ENCODE measurements at places on chromosomes 16 and 17.

DNA sequence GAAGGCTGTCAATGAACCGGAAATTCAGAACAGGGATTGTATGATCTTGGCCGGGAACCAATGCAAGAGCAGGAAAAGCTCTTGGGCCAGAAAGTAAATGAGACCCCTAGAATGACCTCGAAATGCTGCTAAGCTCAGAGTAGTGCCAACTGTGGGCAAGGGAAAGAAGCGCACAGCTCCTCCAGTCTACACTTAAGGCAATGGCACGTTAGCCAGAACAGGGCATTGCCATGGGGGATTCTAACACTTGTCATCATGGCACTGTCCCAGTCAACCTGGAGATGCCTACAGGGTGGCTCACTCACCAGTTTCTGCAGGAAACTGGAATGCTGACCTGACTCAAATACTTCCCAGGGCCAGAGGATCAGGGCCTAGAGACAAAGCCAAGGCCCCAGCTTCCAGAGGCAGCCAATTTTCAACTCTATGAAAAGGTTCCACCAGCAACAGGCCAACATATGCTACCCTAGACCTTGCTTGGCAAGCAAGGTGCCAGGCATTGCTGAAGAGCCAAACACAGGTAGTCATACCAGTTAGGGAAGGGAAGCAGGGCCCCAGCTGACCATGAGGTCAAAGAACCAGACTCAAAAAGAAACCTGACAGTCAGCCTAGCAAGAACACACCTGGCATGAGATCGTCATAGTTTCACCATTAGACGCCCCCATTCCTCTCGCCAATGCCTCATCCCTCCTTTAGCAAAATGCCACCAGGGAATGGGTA lies 34.9 kb downstream of the ARHGAP17 start:
- DNase-seq = no peak

GRCh38 chr17:2054262-2054511 lies 716 bp upstream of the HIC1 start:
- DNase-seq = no peak

DNA sequence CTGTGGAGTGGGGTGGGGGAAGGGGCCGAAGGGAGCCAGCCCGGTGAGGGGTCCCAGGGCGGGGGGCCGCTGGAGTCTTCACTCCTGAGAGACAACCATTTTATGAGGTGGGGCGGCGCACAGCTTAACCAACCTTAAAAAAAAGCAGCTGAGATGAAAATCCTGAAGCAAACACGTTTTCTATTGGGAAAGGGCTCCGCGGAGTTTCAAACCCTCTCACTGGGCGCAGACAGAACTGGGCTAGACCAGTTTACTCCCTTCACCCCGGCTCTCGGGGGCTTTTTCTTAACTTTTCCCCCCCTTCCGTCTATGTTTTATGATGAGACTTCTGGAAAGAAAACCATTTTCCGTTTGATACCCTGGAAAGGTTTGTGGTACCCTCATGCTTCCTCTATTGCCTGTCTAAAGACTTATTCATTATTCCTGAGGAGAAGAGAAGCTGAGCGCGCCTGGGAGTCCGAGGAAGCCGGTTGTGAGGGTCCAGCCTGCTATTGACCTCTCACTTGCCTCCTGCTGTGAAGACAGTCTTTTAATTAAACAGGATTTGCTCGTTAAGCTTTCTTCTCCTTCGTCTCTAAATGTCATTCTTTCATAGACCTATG lies 482 bp upstream of the SSH2 start:
- no peak for DNase-seq

DNA sequence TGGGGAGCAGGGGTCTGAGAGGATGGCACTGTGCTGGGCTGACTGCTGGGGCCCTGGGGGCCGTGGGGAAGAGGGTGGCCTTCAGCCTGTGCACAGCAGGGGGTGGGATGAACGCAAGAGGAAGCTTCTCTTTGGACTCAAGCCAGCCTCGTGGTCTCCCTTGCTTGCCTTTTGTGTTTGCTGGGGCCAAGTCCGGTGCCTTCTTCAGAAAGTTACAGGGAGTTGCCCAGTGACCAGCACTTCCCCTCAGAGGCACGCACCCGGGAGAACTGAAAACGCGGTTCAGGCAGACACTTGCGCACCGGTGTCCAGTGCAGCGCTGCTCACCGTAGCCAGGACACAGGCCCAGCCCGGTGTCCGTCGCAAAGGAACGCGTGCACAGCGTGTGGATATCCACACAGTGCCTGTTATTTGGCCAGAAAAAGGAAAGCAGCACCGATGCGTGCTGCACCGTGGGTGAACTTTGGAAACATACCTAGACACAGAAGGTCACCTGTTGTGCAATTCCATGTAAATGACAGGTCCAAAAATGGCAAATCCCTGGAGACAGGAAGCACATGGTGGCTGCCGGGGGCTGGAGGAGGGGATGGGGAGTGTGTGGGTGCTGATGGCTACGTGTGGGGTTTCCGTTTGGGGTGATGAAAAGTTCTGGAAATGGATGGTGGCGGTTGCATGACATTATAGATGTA lies 29.4 kb upstream of the NUDT16L1 start:
- no peak for DNase-seq

GRCh38 chr16:29993903-29994599 lies 1.4 kb downstream of the HIRIP3 start:
- DNase-seq = no peak

- no peak for DNase-seq
Measured at GRCh38 chr16:14101415-14101814, 30.3 kb downstream of the MRTFB start.

DNA sequence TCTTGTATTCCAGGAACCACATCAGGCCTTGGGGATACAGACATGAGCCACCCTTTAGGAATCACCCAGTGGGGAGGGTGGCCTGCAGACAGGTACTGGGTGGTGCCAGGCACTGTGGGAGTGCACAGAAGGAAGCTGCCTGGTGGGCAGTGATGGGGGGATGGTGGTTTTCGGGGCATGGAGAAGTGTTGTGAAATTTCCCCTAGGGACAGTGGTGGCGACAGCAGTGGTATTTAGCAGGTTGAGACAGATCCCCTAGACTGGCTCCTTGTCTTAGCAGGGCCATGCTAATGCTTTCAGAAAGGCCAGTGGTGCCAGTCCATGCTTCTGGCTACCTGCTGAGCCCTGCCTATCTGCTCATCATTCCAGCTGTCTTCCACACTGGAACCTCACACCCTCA lies 129.6 kb downstream of the SPACA3 start:
- no peak for DNase-seq

DNA sequence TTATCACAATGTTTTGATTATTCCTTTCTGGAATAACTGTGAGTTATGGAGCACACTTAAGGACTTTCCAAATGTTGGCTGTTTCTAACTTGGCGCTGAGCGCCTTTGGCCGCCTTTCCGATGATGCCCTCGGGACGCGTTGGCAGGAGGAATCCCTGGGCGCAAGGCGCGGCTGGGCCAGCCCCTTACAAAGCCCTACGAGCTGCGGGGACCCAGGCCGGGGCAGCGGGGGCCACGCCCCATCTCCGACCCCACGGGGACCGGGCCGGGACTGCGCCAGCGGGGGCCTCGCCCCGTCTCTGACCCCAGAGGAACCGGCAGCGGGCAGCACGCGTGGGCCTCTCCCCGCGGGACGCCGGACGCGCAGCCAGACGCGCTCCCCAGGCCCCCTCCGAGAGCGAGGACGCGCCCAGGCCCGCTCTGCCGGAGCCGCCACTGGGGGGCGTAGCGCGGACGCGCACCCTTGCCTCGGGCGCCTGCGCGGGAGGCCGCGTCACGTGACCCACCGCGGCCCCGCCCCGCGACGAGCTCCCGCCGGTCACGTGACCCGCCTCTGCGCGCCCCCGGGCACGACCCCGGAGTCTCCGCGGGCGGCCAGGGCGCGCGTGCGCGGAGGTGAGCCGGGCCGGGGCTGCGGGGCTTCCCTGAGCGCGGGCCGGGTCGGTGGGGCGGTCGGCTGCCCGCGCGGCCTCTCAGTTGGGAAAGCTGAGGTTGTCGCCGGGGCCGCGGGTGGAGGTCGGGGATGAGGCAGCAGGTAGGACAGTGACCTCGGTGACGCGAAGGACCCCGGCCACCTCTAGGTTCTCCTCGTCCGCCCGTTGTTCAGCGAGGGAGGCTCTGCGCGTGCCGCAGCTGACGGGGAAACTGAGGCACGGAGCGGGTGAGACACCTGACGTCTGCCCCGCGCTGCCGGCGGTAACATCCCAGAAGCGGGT lies at the start of gene GAA:
Gene GAA (plus strand): TSS at position 571 of the 935 bp plus-strand sequence. CDS start 3,006 bp downstream, outside the sequence.
- DNase-seq = peak; percentile 80

- DNase-seq = no peak
Measured at GRCh38 chr16:60142619-60143347, 1408.7 kb upstream of the GOT2 start.

DNA sequence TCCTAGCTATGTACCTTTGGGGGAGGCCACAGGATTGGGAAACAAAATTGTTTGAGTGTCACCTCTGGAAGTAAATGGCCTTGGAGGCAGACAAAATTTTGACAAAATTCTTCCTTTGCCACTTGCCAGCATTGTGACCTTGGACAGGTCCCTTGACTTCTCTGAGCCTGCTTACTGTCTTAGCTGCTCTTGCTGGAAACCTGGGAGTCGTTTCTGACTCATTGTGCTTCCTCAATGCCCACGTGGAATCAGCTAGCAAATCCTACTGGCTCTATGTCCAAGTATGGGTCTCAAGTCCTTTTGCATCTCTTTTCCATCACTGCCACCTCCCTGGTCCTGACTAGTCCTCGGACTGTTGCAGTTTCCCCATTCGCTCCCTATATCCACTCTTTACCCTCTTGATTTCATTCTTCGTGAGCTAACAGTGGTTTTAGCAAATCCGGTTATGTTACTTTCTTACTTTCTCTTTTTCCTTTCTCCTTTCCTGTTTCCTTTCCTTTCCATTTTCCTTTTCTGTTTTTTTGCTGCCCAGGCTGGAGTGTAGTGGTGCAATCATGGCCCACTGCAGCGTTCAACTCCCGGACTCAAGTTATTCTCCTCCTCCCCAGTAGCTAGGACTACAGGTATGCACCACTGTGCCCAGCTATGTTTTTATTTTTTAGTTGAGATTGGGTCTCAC lies 68.1 kb upstream of the LGALS9 start:
- no peak for DNase-seq

- DNase-seq = no peak
Measured at GRCh38 chr16:3242709-3243108, 7.8 kb upstream of the ZNF200 start.

- no peak for DNase-seq
Measured at GRCh38 chr17:76547183-76547641, 7.4 kb downstream of the PRCD start.

DNA sequence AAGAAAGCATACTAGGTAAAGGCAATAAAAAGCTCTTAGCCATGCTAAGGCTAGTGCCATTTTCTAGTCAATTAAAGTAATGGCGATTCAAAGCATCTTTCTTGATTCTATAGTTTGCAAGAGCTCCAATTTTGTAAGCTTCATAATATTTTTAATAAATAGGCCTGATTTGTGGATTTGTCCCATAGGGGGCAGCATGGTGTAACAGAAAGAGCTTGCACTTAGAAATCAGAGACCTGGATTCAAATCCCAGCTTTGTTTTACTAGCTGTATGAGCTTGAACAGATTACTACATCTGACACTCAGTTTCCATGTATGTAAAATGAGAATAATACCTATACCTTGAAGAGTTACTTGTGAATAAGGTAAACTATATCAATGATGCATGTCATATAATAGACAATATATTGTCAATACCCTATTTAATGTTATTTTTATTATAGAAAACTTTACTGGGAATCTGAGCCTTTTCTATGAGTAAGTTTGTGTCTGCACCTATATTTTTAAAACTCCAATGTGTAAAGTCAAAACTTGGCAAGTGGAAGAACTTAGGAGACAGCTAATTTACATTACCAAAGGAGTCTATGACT lies 93.6 kb upstream of the NOG start:
- no peak for DNase-seq

DNA sequence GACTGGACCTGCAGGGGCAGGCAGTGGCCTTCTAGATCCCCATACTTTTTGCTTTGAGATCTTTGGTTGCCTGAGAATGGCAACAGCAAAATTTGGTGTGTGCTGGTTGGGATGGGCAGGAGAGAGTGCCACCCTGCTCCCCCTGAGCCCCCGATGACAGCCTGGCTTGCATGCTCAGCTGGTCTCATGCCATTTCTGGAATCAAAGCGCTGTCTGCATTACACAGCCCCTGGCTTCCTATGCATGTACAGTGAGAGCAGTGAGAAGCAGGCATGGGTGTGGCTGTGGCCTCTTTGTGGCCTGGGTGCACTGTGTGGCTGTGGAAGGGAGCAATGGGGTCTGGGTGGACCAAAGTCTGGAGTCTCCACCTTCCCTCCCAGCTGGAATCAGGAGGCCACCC lies 47.7 kb downstream of the NKD1 start:
- DNase-seq = no peak

GRCh38 chr17:43366891-43367736 lies 31.7 kb upstream of the ARL4D start:
- no peak for DNase-seq

DNA sequence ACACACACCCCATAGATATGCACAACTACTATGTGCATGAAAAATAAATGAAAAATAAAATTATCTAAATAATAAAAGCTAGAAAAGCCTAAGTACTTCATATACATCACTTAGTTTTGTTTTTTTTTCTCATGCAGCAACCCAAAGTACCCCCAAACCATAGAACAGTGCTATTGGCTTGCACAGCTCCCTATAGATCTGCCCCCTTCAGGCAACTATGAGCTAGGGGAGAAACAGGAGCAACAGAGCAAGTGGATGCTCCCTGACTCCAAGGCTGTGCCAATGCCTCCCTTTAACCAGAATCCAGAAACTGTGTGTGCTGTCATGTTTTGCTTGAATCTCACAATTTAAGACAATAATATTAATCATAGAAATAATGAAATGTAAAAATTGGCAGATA lies 605.5 kb downstream of the TOX3 start:
- no peak for DNase-seq

GRCh38 chr17:75573540-75573957 lies 14.1 kb upstream of the MYO15B start:
- no peak for DNase-seq

GRCh38 chr17:41943492-41943891 lies 13.1 kb downstream of the ODAD4 start:
- no peak for DNase-seq

DNA sequence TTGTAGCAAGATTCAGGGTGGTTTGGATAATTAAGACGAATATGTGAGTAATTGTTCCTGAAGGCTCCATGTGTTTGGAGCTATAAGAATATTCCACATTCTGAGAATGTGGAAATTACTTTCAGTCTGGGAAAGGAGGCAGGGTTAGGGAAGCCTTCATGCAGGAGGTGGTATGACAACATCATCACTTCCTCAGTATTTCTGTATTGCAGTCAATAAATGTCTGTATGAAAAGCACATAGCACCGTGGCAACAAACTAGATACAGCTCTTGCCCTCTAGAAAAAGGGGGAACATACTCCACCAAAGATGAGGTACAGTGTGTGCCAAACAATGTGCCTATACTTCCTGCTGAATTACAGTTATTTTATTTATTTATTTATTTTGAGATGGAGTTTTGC lies 26.1 kb upstream of the DHRS7B start:
- no peak for DNase-seq

Data from stimulated activated CD4-positive, alpha-beta T cell treated with anti-CD3 and anti-CD28 coated beads, Interleukin-1b, Interleukin-23, amount 100 ng/mL, for 24 hours (primary cell).